ENCODE measurements at places on chromosomes 6 and 20. TPM values are rescaled to one million over a fixed set of nuclear protein-coding genes. Genes with fewer than 3 reads are reported as not detected.

Gene SLC44A4
- 0.20 TPM for total RNA-seq

DNA sequence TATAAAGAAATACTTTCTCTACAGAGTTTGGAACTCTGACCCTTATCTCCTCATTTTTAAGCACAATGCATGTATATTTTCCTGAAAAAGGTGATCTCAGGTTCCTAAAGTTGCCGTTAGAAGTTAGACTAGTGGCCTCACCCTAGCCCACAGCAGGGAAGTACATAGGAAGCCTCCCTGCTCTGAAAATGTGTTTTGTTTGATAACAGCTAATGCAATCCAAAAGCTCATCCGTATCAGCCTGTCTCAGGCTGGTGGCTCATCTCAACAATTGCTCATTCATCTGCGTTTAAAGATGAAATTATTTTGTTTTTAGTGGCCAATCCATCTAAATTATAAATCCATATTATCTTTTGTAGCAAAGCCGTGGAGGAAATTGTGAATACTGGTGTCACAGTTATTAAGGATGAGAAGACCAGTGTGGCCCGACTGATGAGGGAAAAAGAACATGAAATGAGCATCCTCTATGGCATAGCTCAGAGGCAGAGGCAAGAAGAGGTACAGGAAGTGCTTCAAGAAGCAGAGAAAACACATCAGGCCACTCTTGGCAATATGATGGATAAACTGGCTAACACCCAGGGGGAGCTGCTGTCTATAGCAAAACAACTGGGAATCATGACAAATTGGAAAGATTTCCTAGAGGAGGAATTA lies 20.1 kb downstream of the C6orf163 start:
- no peak for DNase-seq

DNA sequence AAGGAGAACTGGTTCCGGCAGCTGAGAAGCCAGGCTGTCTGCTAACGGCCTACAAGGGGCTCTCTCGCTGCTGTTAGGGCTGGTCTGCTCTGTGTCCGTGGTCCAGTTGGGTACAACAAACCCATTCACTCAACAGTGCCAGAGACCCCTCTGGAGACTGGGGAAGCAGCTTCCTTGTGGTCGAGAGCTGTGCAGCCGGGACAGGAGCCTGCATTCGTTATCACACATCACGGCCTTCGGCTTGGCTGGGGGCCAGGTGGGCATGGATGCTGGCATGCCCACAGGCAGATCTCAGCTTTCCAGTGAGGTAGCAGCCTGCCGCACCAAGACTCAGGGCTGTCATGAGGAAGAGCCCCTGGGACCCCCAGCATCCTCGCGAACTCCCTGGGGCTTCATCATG lies 124.7 kb downstream of the PREX1 start:
- no peak for DNase-seq

DNA sequence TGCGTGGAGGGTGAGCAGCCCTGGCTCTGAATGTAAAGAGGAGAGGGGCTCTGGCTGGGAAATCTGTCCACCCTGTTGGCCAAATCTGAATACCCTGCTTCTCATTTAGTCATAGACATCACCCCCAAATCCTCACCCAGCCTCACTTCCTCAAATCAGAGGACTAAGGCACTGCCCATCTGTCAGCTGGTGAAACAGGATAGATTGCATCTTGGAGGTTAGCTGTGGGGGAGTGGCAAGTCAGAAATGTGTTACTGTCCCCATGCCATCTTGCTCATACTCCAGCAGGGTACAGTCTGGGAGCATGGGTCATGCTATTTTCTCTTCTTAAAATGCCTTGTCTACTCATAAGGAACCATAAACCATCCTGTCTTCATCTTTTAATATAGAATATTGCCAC lies 9.5 kb upstream of the DTNBP1 start:
- no peak for DNase-seq

DNA sequence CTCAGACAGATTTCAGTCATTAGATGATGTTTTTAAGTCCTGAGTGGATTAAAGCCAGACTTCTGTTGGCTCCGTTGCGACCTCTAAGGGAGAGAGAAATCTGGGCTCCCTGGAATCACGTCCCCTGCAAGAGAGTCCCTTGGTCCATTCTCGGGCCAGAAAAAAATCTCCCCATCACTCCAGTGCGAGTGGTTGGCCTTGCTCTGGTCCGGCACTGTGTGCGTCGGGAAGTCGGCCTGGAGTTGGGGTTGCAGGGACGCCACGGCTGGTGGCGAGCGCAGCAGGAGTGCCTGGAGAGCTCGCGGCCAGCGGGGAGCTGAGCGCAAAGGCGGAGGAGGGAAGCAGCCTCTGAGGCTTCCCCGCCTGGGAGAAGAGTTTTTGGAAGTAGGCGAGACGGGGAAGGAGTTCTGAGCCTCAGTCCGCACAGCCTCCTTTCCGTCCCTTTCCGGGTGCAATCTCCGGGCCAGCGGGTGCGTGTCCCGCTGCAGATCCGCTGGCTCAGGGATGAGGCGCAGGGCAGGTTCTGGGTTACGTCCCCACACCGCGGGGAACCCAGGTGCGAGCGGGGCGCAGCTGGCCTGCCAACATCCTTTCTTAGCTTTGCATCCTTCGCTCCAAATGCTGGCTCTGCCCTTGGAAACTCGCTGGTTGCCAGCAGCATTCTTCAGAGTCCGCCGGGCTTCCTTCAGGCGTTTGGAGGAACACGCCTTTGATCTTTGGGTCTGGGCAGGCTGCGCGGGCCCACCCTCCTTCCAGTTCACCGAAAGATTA lies 6.8 kb downstream of the TCF21 start:
- DNase-seq, result peak; percentile 49

DNA sequence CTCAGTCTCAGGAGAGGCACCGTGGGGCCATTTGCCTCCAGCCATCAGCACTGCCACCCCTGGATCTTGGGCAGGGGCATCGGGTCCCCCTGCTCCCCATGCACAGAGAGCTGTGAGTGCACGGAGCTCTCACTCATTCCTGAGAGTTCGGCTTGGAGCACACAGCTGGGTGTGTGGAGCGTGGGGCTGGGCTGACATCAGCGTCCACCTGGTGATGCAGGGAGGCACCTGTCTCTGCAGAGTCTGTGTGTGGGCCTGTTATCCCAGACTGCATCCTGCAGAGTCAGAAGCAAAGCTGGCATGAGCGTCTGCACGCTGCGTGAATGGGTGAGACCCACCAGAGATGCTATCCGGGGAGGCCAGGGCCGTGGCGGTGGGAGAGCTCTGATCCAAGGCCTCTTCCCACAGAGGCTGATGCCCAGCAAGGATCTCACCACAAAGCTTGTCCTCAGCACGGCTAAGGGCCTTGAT lies 248.8 kb upstream of the AFDN start:
- no peak for DNase-seq

DNA sequence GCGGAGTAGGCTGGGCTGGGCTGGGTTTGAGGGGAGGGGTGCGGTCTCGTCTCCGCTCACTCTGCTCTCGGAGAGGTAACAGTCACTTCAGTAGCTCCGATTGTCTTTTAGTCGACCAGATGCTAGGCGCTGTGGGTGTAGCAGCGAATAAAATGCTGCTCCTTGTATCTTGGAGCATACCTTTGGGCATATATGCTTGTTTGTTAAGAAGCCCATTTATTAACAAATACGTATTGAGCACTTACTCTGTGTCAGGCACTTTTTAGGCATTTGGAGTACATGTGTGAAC lies 545 bp downstream of the ACTR5 start:
- DNase-seq, result no peak

GRCh38 chr6:108687921-108688320 lies 127.2 kb downstream of the FOXO3 start:
- DNase-seq, result no peak

All from M059J (cell line).